ENCODE measurements at places on chromosomes 6 and 20.
A peak's percentile ranks its signal among the peaks of the same experiment; 100 is the strongest.

DNA sequence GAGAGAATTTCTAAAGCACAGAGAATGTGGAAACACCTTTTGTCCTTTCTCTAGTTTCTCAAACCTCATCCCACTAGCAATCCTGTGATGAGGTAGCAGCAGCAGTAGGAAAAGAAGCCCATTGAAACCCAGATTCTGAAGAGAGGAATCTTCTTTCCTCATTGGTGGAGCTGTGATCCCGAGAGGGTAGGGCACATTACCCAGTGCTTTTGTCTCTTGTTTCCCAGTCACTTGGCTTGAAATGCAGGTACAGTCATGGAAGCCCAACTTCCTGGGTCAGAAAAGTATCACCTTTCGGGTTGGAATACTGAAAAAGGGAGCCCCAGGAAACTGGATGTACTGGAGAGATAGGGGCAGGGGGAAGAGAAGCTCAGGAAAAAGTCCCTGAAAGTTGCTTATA, 417.4 kb downstream of the TBC1D32 start:
- no peak for DNase-seq

GRCh38 chr6:1256435-1257008, 55.4 kb upstream of the FOXQ1 start:
- no peak for DNase-seq

- no peak for DNase-seq
Observed at GRCh38 chr20:23374441-23374840, 12.5 kb downstream of the GZF1 start.

- no peak for DNase-seq
Observed at GRCh38 chr20:24960302-24960801, 11.3 kb downstream of the CST7 start.

GRCh38 chr6:474453-475185, 83.1 kb downstream of the IRF4 start:
- DNase-seq: peak; percentile 89

DNA sequence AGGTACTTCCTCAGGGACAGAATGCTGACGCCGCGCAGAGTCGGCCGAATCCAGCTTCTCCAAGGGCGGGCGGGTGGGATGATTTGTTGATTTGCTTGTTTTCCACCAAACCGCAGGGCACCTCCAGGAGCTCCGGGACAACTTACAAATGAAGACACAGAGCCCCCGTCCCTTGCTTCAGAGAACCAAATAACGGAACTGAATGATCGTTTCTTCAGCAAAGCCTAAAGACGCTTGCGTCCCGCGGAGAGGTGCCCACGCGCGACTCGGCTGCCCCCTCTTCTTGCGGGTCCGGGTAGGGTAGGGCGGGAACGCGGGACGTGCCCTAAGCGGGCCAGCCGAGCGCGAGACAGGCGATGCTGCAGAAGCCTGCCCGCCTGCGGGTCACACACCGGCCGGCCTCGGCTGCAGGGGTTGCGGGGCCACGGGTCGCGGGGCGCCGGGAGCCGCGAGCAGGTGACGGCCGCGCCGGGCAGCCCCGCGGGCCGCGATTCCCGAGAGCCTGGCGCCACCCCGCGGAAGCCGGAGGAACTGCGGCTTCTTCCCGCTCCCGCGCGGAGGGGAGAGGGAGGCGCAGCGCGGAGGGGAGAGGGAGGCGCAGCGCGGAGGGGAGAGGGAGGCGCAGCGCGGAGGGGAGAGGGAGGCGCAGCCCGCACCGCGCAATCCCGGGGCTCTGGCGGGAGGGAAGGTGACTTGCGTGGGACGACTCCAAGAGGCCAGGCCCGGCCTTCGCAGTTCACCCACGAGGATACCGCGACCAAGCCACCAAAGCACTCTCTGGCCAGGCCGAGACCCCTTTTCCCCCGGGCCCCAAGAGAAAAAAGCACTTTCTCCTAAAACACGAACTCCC, 7.7 kb upstream of the FOXF2 start:
- peak; percentile 83 for DNase-seq

- DNase-seq: no peak
Observed at GRCh38 chr6:136774228-136775041, 17.8 kb downstream of the MAP3K5 start.

DNA sequence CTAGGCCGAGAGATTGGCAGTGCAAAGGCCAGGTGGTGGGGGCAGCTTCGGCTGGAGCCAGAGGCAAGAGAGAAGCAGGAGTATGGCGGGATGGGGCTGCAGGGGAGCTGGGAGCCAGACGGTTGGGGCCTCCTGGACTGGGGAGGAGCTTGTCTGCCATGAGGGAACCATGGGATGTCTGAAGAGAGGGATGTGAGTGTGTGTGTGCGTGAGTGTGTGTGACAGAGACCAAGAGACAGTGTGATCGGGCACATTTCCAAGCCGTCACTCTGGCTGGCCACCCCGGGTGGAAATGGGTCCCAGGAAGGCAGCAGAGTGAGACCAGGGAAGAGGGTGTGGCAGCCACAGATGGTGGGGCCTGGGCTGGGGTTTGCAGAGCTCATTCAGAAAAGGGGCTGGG, 13.8 kb downstream of the PHACTR3 start:
- peak; percentile 25 for DNase-seq

- no peak for DNase-seq
Observed at GRCh38 chr20:7770046-7770445, 170.2 kb downstream of the HAO1 start.

- no peak for DNase-seq
Observed at GRCh38 chr6:163529605-163530004, 115.1 kb downstream of the QKI start.

GRCh38 chr6:123417535-123417934, 219.2 kb downstream of the TRDN start:
- DNase-seq: no peak

- no peak for DNase-seq
Observed at GRCh38 chr6:95551678-95552324, 25.5 kb upstream of the MANEA start.

GRCh38 chr6:112269979-112270566, 15.7 kb upstream of the LAMA4 start:
- DNase-seq: no peak

GRCh38 chr6:101994521-101994920, 601.0 kb downstream of the GRIK2 start:
- no peak for DNase-seq

GRCh38 chr6:112189494-112189893, 64.9 kb downstream of the LAMA4 start:
- no peak for DNase-seq

DNA sequence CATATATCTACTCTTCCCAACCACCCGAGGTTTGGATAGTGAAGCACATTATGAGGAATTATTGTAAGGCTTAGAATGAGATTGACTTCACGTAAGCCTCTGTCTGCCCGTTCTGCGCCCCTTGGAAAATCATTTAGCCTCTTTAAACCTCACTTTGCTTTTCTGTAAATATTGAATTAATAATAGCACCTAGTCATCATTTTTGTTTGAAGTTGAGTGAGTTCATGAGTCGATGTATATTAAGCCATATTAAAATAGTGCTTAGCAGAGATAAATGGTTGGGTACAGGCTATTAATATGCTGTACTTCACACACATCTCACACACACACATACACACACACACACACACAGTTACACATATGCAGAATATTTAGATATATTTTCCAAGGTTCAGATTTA, 344.8 kb upstream of the EYS start:
- DNase-seq: no peak

GRCh38 chr6:160355001-160355400, 6.8 kb downstream of the SLC22A3 start:
- DNase-seq: no peak

DNA sequence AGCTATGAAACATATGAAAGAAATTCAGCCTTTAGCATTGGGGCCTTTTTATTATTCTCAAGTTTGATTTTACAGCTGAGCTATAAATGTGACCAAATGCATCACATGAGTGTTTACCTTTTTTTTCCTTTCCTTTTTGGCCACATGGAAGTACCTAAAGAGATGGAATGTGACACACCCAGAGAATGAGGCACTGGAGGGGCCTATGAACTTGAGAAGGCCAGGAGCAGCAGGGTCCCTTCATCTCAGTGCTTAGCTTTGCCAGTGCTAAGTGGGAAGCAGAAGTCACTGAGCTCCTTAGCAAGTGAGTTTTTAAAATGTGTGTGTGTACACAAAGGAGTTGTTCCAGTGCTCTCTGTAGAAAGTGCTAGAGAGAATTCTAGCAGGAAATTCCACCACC, 44.7 kb downstream of the RREB1 start:
- DNase-seq: no peak

GRCh38 chr6:159817951-159818739, 18.1 kb downstream of the PNLDC1 start:
- no peak for DNase-seq
